ENCODE measurements at places on chromosomes 11 and 22.

DNA sequence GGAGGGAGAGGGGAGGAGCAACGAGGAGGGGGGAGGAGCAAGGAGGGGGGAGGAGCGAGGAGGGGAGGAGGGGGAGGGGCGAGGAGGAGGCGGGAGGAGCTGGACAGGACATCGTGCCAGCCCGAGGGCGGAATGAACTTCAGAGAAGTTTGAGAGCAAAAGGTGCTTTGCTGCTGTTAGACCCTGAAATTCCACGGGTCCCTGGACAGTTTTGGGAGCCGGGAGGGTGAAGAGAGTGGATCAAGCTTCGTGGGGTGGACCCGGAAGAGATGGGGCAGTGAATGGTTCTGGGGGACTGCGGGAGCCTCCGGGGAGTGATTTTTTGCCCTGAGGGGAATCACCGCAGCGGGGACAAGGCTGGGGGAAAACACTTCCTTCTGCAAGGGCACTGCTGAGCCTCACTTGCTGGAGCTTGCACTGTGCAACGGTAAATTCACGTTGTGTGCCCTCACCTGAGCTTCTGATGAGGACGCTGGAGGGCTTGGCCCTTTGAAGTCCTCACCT lies 10.7 kb upstream of the NLRP6 start:
- peak; percentile 56 for DNase-seq

GRCh38 chr11:120209746-120210625 lies 846 bp upstream of the OAF start:
- no peak for DNase-seq

- no peak for DNase-seq
These were observed 4.4 kb downstream of the OR4S2 start for GRCh38 chr11:55652560-55652959.

DNA sequence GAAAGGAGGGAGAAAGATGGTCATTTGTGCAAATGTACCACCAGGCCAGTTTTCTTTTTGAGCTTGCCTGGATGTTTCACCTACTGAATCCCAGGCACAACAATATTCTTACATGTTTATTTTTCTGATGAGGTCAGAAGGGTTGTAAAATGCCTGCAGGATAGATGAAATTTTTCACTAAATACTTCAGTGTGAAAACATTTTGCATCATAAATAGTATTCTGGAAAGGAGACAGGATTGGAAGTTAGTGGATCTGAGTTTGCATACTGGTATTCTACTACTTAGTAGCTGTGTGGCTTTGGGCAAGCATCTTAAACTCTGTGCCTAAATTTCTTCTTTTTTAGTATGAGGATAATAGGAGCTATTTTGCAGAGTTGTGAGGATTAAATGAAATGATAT lies 24.8 kb downstream of the RNF169 start:
- no peak for DNase-seq

DNA sequence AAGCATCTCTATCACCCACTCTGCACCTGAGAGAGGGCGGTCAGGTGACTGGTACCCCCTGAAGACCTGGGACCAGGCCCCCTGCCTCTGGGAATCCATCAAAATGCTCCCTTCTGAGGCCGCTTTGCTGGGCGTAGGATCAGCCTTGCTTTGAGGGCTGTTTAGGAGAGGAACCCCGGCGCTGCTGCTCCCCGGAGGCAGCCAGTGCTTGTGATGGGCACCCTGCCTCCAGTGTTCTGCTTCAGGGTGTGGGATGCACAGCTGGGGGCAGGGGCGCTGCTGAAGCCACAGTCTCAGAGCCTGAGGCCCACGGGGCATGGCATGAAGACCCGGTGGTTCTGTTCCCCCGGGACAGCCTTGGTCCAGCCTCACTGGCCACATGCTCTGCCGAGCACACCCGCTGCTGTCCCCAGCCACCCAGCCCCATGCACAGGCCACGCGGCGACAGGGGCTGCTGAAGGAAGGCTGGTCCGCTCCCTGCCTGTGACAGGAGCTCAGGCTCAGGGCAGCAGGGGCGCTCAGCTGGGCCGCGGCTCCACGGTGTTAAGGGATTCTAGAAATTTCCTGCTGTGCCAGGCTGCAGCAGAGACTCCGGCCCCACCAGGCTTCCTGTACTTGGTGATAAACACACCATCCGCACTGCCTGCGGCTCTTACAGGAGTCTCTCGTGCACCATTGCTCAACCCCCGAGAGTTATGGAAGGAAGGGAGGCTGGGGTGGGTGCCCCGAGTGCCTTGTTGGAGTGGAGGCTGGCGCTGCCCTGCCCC lies 91.0 kb downstream of the KCNQ1 start:
- no peak for DNase-seq

GRCh38 chr11:112290493-112290850 lies 29.8 kb upstream of the PLET1 start:
- no peak for DNase-seq

DNA sequence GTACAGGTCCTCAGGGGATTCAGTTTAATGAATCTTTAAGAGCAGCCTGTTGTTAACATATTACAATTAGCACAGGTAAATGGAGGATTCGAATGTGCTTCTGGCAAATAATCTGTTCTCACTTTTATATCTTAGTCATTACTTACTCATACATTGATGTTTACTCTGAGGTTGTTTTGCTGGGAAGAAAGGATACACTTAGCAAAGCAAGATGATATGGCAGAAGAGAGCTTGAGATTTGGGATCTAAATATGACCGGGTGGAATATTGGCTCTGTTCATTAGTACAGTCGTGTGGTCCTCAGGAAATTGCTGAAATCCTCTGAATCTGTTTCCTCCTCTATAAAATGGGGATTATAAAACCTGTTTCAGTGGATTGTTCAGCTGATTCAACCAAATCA lies 59.7 kb downstream of the SPON1 start:
- no peak for DNase-seq

GRCh38 chr11:13260201-13260962 lies 17.2 kb upstream of the BMAL1 start:
- DNase-seq = no peak

DNA sequence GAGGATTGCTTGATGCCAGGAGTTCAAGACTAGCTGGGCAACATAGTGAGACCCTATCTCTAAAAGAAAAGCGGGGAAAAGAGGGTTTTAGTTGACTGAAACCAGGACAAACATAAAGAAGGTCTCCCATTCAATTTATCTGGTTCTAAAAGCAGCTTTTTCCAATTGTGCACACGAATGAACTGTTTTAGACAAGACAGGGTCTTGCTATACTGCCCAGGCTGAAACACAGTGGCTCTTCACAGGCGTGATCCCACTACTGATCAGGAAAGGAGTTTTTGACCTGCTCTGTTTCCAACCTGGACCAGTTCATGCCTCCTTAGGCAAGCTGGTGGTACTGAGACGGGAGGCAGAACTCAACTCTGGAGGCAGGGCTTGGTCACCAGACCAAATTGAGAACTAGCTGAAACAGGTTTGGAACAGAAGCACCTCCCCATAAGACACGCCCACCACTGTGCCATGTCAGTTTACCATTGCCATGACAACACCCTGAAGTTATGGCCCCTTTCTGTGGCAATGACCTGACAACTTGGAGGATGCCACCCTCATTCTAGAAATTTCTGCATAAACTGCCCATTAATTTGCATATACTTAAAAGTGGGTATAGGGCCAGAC lies 2.8 kb upstream of the NUCB2 start:
- no peak for DNase-seq

DNA sequence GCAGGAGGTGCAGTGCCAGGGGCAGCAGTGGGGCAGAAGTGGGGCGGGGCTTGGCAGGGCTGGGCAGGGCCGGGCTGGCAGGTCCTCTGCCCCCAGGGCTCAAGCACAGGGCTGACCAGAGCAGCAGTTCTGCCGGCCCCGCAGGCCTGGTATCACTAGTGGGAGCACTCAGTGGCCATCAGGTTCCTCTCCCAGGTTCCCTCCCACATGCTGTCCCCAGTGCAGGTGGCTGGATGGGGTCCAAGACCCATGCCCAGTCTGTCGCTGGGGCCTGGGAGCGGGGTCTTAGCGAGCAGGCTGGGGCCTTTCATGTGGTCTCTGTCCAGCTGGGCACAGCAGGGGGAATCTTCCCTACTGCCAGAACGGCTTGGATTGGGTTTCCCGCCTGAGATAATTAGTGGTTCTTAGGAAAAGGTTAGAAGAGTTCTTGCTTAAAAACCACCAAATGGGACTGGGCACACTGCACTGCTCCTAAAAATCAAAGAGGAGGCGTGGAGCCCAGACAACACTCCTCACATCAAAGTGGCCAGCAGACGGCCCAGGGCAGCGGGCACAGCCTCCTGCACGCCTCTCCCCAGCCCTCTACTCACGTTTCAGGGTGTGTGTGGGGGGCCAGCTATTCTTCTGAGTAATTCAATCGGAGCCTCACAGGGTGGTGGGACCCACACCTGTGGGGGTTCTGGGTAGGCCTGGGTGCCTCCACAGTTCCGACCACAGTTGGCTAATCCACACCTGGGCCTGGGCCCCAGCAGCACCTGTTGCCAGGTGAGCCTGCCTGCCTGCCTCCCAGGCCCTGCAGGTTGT lies 45.6 kb downstream of the TPCN2 start:
- DNase-seq = no peak

GRCh38 chr22:24434471-24435322 lies 7.3 kb downstream of the ADORA2A start:
- peak; percentile 73 for DNase-seq

DNA sequence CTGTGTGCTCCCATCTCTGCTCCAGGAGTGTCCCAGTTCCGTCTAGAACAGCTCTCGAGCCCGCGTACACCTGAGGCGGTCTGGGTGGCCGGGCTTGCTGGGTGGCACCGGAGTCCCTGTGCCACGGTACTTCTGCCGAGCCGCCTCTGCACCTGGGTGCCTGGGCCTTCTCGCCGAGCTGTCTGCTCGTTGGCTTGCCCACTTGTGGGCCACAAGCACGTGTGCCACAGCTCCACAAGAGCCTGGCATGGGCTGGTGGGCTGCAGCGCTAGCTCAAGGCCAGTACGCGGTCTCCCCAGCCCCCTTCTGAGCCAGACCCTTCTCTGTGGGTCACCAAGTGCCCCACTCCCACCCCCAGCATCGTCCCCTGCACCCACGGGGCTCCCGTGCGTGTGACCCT lies 388.0 kb downstream of the TBC1D22A start:
- DNase-seq = no peak

- DNase-seq = no peak
These were observed 107.0 kb downstream of the MYO18B start for GRCh38 chr22:25848954-25849353.

GRCh38 chr11:58805065-58805464 lies 39.4 kb downstream of the GLYATL2 start:
- DNase-seq = no peak

DNA sequence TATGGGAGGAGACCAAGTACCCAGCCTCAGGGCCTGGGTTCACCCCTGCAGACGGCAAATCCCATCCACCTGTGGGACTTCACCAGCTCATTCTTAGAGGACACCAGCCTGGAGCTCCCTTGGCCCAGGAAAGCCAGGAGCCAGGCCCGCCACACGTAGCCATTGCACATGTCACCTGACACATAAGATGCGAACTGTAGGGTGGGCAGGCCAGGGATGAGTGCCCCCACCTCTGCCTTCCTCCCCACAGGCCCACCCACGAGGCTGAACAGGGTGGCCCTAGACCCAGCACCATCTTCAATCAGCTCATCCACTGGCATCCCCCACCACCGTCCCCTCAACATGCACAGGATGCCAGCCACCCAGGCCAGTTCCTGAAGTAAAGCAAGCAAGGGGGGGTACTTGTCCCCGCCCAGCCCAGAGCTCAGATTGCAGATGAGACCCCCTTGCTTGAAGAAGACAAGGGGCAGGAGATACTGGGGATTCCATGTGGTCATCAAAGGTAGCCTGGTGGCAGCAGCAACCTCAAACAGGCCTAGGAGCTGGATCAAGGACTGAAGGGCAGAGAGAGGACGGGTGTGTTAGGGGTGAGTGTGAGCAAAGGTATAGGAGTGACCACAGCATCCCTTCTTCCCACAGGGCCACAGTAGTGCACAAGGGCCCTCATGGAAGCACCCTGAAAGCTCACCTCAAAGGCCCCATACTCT lies 45.6 kb downstream of the IGLL5 start:
- no peak for DNase-seq

GRCh38 chr11:693887-694562 lies 997 bp downstream of the DEAF1 start:
- no peak for DNase-seq

DNA sequence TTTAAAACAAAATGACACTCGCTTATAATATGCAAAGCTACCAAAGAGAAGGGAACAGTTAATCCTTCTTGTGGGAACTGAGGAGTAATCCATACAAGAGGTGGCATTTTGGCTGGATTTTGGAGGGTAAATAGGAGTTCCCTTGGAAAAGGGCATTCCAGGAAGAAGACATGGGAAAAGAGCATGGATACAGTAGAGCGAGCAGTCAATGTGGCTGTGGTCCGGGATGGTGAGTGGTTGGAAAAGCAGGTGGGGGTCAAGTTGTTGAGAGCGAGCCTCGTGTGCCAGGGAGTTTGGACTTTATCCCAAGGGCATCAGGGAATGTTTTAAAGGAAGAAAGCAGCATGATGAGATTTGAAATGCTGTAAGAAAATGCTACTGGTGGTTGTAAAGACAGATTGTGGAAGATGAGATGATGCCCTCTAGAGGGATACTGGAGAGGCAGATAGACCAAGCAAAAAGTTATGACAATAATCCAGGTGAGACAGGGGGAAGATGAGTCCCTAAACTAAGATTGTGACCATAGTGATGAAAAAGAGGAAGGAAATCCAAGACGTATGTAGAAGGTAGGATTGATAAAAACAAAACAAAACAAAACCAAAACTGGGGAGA lies 3.8 kb upstream of the MMP7 start:
- DNase-seq = no peak

GRCh38 chr11:111602865-111603610 lies 789 bp downstream of the SIK2 start:
- DNase-seq = no peak

- DNase-seq = no peak
These were observed 238.2 kb downstream of the FAT3 start for GRCh38 chr11:92462821-92463220.

- peak; percentile 29 for DNase-seq
These were observed 14.3 kb downstream of the BIRC2 start for GRCh38 chr11:102361086-102362031.

- no peak for DNase-seq
These were observed at the start of gene SUSD2 for GRCh38 chr22:24181088-24181995. TSS of gene SUSD2 (plus strand) at chr22:24181487. CDS start at chr22:24181520, 33 bp downstream.

DNA sequence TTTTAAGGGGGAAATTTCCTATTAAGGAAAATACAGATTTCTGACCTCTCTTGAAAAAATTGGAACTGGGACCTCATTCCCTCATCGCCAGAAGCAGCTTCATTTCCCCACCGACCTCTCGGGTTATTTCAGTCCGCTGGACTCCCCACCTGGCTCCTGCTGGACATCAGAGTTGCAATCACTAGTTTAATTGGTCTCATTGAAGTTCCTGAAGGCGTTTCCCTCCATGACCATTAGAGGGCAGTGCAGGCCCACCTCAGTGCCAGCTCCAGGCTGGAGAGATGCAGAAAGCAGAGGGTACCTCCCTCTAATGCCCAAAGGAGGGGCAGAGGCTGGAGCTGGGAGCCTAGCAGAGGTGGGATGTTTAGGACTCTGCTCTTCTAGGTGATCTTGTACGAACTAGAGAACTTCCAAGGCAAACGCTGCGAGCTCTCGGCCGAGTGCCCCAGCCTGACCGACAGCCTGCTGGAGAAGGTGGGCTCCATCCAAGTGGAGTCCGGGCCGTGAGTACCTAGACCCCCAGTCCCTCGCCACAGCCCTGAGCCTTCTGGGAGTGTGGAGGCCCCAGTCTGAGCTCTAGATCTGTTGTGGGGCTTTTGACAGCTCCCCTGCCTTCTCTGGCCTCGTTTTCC lies 2.7 kb downstream of the CRYBB3 start:
- peak; percentile 23 for DNase-seq
